ENCODE measurements at places on chromosomes 1 and 21.

GRCh38 chr1:28735961-28736449 lies 735 bp upstream of the YTHDF2 start:
- DNase-seq: no peak

GRCh38 chr1:27521861-27522431 lies 32.0 kb upstream of the WASF2 start:
- no peak for DNase-seq

DNA sequence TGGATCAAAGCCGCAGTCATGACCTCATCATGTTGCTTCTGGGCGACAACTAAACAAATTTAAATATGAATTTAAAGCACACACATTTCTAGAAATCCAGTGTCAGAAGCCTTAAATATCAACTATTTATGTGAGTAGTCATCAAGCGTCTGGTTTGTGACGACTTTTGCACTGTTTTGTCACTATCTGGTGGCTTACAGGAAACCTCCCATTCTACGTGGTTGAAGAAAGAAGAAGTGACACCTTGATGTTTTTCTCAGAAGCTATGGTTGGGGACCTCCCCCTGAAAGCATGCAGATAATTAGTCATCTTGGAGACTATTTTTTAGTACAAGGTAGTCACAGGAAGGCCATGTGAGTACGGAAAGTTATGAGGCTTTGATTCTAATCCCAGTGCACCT lies 58.5 kb downstream of the TENT5C start:
- DNase-seq: no peak

DNA sequence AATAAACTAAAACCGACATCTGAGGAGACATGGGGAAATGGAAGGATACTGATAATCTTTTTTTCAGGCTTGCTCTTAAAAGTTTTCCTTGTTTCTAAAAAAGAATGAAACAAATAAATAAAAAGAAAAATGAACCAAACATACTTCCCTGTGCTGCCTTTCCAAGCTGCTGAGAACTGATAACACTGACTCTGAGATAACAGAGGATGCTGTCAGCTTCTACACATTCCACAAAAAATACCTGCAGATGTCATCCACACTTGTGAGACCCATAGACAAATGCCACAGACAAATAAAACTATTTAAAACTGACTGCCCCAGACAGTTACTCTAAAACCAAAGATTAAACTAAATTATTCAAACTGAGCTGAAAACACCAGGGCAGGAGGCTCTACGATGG lies 12.0 kb upstream of the OR6K3 start:
- no peak for DNase-seq

GRCh38 chr21:33674226-33674625 lies 31.9 kb downstream of the ITSN1 start:
- no peak for DNase-seq

GRCh38 chr1:239456788-239457187 lies 70.4 kb downstream of the CHRM3 start:
- no peak for DNase-seq

GRCh38 chr21:17789656-17790055 lies 29.5 kb downstream of the C21orf91 start:
- DNase-seq: no peak

DNA sequence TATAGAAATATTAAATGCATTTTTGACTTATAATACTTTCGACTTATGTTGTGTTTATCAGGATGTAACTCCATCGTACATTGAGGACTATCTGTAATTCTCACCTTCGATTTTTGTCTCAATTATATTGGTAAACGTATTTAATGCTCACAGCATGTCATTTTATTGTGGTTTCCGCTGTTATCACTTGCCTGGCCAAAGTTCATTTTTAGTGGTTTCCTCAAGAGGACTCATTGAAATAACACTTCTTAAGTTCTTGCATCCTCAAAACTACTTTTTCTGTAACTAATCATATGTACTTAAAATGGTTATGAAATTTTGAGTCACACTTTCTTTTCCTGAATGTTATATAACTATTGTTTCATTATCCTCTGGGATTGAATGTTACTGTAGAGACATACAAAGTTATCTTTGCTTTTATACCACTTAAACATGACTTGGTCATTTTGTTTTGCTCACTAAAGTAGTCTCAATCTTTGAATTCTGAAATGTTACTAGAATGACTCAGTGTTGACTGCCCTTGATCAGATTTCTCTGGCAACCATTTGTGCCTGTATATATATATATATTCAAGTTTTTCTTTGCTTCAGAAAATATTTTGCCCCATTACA lies 289.6 kb upstream of the PROX1 start:
- no peak for DNase-seq

DNA sequence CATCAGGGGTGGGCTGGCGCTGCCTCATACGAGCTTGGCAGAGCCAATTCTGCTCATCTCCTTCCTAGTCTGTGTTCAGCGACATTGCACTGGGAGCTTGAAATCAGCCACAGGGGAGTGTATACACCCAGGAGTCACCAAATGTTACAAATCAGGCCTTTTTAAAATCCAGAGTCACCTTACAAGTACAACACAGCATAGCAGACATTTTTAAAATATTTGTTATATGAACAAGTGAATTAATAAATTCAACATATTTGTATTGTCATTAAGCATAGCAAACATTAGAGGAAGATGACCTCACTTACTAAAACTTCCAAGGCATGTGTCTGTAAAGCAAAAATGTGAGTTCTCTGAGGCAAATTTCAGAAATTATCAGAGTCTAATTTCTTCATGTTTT lies 210.0 kb downstream of the HLX start:
- DNase-seq: no peak

DNA sequence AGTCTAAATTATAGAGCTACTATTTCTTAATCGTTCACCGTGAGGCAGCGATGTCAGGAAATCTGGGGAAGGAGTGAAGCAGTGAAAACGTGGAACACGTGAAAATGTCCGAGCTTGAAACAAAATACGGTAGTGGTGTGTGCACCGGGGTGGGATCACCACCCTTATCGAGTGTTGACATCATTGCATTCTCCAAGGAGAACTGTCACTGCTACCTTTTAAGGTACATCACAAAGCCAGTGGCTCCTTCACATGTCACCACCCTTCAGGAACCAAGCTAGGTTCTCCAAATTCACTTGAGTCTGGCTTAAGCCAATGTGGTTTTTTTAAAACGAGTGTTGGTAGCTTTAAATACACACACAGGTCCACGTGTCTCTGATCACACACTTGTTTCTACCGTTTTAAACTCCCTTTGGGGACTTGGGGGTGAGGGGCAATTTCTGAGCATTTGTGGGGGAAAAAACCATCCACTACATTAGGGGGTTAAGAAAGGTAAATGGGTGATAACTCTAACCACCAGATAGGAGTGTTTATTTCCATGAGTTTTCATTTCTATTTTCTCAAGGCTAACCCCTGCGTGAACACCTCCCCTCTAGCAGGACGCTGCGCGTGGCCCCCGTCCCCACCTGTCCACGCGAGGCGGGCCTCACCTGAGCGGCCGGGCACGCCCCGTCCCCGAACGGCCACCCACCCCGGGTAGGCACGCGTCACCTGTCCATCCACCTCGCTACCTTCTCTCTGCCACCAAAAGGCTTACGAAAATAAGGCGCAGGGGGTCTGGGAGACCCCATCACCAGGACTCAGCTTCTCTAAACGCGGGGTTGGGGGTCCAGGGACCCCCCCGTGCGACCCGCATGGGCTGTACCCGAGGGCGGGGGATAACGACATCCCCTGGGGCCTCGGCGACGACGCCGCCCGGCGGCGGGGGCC lies 978 bp downstream of the PRDM15 start:
- DNase-seq: peak; percentile 26

DNA sequence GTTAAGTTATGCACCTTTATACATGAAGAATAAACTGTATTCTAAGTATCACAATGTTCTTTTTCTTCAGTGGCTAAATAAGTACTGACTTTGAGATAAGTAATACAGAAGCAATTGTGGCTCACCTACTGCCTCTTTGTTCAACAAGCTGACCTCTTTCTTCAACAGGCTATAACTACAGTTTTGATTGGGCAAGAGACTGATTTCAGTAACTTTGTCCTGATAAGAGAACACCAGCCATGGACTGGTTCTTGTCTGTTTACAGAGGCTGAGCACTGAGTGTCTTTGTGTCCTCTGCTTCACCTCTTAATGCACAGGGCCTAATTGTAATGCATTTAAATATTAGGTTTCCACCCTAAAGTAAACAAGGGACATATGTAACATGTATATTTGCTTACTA lies 34.6 kb upstream of the PDE4B start:
- no peak for DNase-seq

DNA sequence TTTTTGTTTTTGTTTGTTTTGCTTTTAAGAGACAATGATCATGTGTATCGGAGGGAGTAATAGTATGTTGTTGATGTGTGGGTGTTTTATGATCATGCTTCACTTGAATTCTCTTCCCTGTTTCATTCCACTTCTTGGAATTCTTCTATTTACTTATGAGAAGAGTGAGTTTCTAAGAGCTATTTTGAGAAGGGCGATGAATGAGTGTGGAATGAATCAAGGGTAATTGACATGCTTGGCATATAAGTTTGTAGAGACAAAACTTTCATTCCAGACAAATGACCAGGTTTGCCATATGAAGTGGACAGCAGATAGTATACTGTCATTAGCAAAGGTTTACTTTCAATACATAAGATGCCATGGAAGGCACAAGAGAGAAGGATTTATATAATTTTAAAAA lies 42.3 kb upstream of the PDC start:
- no peak for DNase-seq

DNA sequence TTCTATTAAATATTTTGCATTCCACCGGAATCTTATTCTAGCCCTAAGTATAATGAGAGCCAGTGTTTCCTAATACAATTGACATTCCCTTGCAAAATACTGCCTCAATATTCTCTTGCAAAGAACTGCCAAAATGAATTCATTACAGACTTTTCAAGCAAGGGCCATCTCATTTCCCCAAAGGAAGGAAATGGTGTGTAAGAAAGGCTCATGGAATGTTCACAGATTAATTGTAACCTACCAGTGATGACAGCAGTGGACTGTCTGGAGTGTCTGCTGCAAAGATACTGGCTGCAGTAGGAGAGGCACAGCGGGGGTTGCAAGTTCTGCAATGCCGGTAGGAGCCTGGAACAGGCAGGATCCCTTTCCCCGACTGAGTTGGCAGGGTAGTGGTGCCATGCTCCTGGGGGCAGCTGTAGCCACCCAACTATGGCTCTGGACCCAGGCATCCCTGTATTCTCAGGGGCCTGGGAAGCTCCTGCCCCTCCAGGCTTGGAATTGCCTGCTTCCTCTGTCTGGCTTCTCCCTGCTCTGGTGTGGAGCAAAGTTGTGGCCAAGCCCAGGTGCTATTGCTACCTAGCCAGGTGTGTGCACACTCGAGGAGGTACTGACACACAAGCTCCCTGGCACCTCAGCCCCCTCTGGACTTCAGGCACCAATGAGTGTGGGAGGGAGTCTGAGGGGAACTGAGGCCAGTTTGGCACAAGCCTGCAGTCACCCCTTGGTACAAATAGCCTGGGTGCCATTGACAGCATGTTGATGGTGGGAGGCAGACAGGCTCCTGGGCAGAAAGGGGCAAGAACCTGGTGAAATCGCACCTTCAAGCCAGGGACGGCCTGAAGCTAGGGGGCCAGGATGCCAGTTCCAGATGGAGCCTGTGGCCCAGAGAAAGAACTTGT lies 1371.0 kb downstream of the KCNT2 start:
- DNase-seq: no peak

DNA sequence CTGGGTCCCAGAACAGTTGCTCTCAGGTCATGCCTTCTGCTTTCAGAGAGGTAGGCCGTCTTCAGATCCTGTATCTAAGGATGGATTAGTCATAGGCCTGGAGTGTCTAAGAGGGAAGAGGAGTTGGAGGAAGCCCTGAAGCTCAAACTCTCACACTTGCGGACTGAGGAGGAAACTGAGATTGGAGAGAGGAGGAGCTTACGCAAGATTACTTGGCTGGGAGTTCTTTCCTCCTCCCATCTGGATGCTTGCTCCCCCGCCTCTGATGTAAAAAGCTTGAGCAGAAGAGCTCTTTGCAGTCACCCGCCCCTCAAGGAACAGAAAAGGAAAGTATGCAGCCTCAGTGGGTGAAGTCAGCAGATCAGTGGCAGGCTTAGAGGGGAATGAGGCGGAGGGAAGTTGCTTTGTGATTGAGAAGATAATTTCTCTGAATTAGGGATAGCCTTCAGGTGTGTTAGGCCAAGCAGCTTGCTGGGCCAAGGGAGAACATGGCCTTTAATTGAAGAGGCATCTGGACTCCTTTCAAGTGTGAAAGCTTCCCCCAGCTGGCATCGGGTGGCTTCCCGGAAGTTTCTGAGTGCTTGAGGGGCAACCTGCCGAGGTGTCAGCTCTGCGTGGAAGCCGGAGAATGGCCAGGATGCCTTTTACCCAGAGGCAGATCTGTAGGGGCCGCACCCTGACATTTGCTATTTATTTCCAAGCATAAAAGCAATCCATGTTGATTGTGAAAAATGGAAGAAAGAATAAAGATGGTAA lies 6.6 kb downstream of the ADORA1 start:
- DNase-seq: no peak

DNA sequence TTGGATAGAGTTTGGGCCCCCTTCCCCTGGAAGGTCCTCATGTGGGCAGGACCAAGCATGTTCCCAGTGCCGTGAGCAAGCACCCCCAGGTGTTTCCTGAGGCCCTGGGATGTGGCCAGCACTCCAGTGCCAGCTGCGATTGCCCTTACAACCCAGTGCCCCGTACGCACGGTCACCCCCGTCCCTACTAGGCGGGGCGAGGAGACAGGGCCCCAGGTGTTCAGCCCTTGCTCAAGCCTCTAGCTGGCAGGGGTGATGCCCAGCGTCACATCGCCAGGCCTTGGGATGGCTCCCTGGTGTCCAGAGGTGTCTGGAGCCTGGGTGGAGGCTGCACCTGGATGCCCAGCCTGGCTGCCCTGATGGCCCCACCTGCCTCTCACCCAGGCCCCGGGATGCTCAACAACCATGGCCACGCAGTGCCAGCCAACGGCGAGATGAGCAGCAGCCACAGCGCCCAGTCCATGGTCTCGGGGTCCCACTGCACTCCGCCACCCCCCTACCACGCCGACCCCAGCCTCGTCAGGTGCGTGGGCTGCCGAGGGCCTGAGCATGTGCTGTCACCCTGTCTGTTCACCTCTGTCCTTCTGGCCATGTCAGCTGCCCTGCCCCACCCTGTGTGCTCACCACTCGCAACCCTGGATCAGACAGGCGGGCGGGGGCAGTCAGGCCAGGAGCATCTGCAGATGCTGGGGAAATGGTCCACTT lies 21.6 kb upstream of the CCDC27 start:
- DNase-seq: no peak

- no peak for DNase-seq
Measured at GRCh38 chr1:112794654-112795239, 79.6 kb upstream of the PPM1J start.

Measured in SW480 (cell line).